Stimulated activated CD8-positive, alpha-beta memory T cell treated with anti-CD3 and anti-CD28 coated beads, Interleukin-7, amount 100 ng/mL, for 4 hours (primary cell): ENCODE measurements at places on chromosomes 6 and 20.

GRCh38 chr6:63985223-63985622 lies 349.6 kb downstream of the PHF3 start:
- DNase-seq = no peak

DNA sequence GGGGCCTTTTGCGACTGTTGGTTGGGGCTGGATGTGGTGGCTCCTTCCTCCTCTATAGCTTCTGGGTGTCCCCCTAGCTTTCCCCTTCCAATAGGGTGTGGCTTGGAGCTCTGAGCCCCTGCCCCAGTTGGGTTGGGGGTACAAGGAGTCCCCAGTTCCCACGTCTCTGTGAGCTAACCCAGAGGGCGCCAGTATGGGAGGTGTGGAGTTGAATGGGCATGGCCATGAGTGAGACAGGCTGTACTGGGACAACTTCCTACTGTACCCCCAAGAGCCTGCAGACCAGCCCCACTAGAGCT lies 1.2 kb downstream of the C20orf204 start:
- no peak for DNase-seq

DNA sequence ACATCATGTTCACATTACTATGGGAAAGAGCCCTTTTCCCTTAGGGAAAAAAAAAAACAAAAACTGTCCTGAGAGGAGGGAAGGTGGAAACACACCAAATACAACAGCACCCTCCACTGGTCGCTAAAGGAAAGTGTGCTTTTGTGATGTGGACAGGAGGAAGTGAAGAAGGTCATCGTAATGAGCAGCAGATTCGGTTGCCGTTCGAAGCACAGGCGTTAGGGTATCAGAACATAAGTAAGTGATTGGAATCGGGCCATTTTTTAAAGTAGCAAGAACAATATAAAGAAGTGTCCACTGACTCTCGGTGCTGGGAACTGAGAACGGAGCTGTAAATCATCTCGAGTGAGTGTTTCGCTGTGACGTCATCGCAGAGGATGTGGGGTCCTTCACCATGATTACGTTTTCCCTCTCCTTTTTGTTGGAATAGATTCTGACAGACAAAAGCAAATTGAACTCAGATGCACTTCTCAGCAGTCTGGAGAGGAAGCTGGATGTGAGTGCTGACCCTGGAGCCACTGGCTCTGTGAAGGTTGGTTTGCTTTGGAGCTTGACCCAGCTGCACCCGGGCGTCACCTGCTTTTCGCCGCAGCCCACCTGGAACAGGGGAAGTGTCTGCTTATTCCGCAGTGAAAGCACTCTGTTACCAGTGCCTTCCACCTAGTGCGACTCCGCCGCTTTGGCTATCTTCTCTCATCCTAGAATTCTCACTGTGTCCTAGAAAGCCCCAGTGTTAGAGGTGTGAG lies 203.6 kb upstream of the GMDS start:
- DNase-seq = no peak

GRCh38 chr6:139825935-139826374 lies 451.5 kb upstream of the CITED2 start:
- no peak for DNase-seq

GRCh38 chr6:168180548-168181011 lies 101.6 kb upstream of the FRMD1 start:
- DNase-seq = no peak

DNA sequence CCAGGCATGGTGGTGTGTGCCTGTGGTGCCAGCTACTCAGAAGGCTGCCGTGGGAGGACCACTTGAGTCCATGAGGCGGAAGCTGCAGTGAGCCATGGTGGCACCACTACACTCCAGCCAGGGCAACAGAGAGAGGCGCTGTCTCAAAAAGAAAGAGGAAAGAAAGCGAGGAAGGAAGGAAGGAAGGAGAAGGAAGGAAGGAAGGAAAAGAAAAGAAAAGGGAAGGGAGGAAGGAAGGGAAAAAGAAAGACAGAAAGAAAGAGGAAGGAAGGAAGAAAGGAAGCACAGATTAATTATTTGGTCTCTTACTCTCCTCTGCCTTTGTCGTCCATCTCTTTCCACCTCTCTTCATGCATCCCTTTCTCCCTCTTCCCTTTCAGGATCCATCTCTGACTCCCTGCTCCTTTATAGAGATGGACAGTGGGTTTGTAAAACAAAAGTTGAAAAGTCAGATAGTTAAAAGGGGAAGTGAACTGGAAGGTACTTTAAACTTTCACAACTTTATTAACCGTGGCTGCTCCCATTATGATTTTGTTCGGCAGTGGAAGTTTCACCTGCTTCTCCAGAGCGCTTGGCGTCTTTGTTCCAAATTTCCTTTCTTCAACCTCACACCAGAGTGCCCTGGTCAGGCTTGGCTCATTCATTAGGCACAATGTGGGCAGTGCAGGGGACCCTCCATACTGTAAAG lies 1.5 kb downstream of the HLA-DQA1 start:
- no peak for DNase-seq

- DNase-seq = no peak
These were observed 968.7 kb upstream of the ADGRB3 start for GRCh38 chr6:67666177-67666964.

- no peak for DNase-seq
These were observed 153.7 kb upstream of the RIPOR2 start for GRCh38 chr6:25089442-25089841.

DNA sequence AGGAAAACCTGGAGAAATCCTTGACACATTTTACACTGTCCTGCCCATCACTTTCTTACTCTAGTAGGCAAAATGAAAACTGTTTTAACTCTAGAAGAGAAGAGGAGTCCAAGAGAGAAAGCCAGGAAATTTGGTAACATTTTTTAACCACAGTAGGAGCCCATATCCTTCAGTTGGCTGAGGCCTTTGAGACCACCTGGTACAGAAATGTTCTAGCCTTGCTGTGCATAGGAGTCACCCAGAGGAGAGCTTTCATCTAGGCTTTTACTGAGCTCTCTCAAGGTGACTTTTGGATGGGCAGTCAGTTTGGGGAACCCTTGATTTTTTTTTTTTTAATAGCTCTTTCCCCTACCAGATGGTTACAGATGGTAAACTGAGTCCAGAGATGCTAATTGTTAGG lies 25.0 kb downstream of the LRRN4 start:
- no peak for DNase-seq

DNA sequence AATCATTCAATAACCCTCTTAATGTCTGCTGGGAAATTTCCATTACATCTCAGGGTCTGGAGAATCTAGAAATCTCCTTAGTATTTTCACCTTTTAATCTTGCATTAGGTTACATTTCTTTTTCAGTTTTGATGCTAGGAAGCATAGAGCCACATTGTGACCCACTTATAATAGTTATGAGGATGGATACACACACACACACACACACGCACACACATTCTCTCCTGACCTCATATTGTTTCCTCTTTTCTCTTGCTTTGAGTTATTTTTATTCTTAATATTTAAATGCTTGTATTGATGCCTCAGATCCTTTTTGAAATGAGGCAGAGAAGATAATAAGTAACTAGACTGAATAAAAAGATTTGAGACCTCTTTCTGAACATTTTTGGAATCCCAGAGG lies 128.4 kb downstream of the KLHL32 start:
- no peak for DNase-seq

DNA sequence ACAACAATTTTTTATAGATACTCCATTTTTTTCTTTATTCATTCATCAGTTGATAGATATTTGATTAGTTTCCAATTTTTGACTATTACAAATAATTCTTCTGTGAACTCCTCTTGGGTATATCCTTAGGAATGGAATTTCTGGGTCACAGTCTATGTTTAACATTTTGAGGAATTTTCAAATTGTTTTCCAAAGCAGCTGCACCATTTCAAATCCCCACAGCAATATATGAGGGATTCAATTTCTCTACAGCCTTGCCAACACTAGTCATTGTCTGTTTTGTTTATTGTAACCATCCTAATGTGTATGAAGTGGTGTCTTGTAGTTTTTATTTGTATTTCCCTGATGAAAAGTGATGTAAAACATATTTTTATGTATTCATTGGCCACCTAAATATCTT lies 320.3 kb upstream of the DEFB112 start:
- DNase-seq = no peak

- DNase-seq = no peak
These were observed 249.1 kb upstream of the MANEA start for GRCh38 chr6:95328231-95328630.
